Sigmoid colon (tissue), 7 donors: ENCODE measurements at places on chromosomes 4 and X.
A peak's percentile ranks its signal among the peaks of the same experiment; 100 is the strongest.

DNA sequence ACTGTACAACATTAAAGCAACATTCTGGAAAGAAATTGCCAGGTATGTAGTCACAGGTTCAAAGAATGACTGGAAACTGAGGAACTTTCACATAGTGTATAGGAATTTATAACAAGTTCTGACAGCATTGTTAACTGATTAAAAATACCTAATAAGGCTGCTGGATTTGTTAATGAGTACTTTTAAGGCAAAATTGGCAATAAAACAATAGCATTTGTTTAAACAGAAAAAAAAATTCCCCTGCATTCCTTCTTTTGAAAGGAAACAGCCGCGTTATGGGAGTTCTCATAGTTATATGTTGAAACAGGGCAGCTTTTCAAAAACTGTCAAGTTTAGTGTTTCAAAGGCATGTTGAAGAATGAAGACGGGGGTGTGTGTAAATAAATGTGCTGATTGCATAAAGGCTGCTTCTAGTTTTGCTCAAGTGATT, 282.5 kb upstream of the FAT1 start:
- DNase-seq, result no peak

DNA sequence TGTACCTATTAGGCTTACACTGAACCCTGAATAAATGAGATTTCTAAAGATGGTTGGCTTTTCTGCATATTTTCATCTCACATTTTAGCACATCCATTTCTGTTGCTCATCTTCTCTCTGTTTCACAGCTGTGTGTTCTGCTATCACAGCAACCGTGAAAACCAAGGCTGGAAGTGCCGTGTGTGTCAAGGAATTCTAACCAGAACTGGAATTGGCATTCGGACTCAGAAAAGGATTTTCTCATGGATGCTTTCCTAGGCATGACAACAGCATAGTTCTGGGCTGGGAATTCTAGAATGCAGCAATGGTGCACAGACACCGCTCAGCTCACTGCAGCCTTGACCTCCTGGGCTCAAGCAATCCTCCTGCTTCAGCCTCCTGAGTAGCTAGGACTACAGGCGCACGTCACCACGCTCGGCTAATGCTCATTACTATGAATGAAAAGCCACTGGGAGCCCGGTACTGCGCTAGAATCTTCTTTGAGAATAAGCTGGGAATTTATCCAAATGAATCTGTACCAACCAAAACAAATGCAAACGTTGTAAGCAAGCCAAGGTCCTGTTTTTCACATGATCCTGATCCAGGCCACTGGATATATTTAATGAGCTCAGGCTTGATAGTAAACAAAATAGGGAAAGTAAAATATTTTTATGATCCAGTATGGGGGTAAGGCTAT, 105.2 kb downstream of the RBM47 start:
- no peak for DNase-seq

- DNase-seq, result no peak
Measured at GRCh38 chr4:156196722-156197121, 243.1 kb upstream of the CTSO start.

DNA sequence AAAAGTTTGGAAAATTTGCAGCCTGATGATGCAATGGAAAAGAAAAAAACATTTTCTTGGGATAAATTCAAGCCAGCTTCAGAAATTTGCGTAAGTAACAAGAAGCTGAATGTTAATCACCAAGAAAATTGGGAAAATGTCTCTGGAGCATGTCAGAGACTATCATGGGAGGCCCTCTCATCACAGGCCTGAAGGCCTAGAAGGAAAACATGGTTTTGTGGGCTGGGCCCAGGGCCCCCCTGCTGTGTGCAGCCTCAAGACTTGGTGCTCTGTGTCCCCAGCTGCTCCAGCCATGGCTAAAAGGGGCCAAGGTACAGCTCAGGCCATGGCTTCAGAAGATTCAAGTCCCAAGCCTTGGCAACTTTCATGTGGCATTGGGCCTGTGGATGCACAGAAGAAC, 1049.8 kb upstream of the GRIA3 start:
- DNase-seq, result no peak

DNA sequence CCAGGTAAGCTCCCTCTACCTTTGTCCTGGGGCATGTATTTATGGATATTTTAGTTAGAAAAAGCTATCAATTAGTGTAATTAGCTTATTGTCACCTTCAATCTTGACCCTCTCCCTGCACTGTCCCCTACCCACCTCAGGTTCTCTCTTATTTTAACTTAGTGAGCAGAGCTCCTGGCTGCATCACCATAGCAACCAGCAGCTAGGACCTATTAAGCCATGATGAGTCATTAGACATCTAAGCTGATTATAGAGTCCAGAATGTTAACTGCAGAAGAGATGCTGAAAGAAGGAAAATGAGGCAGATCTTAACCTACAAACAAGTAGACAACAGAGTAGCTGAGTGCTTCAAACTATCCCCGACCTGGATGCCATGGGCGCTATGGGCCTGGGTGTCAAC, 36.6 kb downstream of the MAGEE2 start:
- DNase-seq, result no peak

GRCh38 chr4:119746951-119747350, 118.3 kb upstream of the PDE5A start:
- DNase-seq, result no peak

- DNase-seq, result no peak
Measured at GRCh38 chr4:104394406-104395167, 100.1 kb downstream of the CXXC4 start.

DNA sequence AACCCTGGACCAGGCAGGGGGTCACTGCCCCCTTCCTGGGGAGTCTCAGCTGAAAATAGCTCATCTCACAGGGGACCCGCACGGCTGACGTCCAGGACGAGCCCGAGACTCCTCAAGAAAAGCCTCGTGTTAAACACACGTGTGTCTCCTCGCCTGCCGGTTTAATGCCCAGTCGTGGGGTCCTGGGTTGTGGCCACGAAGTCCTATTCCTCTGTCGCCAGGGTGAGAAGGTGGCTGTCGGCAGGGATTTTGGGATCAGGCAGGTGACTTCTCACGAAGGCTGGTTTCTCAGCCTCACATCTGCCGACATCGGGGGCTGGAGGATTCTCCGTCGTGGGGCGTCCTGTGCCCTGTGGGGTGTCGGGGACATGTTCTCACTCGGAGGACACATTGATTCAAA, 44.3 kb upstream of the PPP2R3B start:
- peak; percentile 45 for DNase-seq

- DNase-seq, result no peak
Measured at GRCh38 chr4:113730467-113731216, 30.9 kb downstream of the CAMK2D start.

DNA sequence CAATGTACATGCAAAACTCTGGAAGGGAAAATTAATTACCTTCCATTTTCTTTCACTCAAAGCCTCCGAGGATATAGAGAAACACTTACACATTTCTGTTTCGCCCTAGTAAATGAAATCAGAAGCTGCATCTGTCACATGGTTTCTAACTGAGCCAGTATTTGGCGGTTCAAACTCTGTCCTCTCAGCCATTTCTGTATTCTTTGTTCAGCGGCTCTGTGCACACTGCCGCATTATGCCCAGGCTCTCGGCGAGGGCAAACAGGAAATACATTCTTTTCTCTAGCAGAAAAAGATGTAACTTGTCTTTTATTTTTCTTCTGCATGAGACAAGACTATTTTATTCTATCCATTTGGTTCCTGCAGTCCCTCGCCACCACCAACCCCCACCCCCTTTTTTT, 71.4 kb upstream of the GPM6B start:
- DNase-seq, result no peak

- no peak for DNase-seq
Measured at GRCh38 chr4:84317513-84317912, 181.6 kb downstream of the NKX6-1 start.

- DNase-seq, result no peak
Measured at GRCh38 chr4:138494116-138494515, 252.0 kb upstream of the SLC7A11 start.

DNA sequence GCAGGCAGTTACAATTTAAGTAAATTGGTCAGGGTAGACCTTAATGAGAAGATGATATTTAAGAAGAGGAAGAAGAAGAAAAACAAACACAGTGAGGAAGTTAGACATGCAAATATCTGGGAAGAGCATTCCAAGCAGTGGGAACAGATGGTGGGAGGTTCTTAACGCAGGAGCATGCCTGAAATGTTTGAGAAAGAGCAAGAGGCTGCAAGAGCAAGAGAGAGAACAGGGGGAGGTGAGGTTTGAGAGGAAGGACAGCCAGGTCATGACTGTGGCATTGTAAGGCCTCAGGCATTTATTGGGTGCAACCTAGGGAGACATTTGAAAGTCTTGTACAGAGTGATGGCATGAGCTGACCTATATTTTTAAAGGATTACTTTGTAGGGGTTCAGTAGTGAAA, 136.0 kb downstream of the UGT8 start:
- no peak for DNase-seq

GRCh38 chr4:113327494-113327893, 278.0 kb downstream of the ANK2 start:
- no peak for DNase-seq

- DNase-seq, result no peak
Measured at GRCh38 chr4:64969081-64969480, 559.8 kb upstream of the TECRL start.

- no peak for DNase-seq
Measured at GRCh38 chr4:26299254-26299882, 21.4 kb upstream of the RBPJ start.

- DNase-seq, result no peak
Measured at GRCh38 chrX:80765220-80765625, 44.5 kb downstream of the BRWD3 start.

DNA sequence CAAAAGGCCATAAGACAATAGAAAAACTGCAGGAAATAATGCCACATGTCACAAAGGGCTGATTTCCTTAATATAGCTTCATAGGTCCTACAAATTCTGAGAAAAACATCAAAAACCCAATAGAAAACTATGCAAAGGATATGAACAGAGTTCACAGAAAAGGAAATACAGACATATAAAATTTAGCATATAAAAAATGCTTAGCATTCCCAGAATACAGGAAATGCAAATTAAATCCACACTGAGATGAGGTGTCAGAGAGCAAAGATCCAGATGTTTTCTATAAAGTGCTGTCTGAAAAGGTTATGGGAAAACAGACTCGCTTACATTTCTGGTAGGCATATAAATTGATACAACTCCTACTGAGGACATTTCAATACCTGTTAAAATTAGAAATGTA, 33.8 kb downstream of the TXK start:
- DNase-seq, result no peak

DNA sequence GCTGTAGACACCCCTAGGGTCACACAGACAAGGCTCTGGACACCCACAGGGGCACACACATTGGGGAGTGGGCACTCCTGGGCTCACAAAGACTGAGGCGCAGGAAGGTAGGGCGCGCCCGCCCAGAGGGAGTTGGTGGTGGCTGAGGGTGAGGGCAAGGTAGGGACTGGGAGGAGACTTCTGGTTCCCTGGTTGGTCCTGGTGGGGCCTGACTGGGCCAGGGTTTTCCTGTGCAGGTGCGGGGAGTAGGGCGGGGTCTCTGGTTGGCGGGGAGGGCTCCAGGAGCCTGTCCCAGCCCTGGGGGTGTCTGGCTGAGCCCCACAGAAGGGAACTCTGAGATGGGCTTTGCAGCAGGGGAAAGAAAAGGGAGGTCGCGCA, 6.7 kb upstream of the WAS start:
- DNase-seq, result peak; percentile 66

DNA sequence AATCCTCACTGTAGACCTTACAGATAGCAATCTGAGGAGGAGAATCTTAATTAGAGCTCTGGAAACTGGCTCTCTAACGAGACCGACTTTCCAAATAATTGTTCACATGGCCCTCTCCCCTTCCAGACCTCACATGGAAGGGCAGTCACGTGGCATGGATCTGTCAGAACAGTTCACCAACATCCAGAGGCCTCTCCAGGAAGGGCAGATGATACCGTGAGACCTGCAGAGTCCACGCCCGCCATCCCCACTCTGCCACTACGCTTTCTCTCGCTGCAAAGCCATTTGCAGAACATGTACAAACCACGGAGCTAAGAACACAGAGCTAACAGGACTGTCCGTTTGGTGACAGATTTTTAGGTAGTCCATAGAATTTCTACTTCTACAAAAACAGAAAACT, 20.7 kb downstream of the FAT1 start:
- no peak for DNase-seq

- DNase-seq, result no peak
Measured at GRCh38 chrX:153379971-153380581, 21.1 kb downstream of the PNMA6E start.

GRCh38 chrX:7294483-7294882, 146.5 kb upstream of the PUDP start:
- no peak for DNase-seq

GRCh38 chrX:80432441-80432840, 12.2 kb downstream of the TENT5D start:
- DNase-seq, result no peak
